Activated naive CD4-positive, alpha-beta T cell (primary cell): ENCODE measurements at places on chromosomes 3 and 15.
A peak's percentile ranks its signal among the peaks of the same experiment; 100 is the strongest.

DNA sequence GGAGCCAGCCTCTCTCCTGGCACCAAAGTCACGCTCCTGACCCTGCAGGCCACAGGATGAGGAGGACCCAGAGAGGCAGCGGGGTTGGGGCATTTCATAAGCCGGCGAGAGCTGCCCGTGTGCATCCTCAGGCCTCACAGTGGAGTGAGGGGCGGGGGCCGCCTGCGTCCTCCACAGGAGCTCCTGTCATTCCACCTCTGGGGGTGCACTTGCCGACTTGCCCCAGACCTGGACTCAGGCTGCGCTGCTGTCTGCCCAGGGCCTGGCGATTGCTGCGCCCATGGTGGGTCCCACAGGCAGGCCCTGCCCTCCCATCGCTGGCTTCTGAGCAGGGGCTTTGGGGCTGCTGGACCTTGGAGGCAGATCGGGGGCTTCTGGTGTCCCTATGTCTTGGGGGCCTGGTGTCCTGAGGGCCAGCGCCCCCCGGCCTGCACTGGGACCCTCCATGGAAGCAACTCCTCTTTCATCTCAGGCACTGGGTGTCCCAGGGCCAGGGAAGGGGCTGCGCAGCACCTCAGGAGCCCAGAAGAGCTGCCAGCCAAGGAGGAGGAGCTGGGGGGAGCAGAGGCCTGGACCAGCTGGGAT lies 184.0 kb downstream of the GOLGA6L6 start:
- DNase-seq = no peak

DNA sequence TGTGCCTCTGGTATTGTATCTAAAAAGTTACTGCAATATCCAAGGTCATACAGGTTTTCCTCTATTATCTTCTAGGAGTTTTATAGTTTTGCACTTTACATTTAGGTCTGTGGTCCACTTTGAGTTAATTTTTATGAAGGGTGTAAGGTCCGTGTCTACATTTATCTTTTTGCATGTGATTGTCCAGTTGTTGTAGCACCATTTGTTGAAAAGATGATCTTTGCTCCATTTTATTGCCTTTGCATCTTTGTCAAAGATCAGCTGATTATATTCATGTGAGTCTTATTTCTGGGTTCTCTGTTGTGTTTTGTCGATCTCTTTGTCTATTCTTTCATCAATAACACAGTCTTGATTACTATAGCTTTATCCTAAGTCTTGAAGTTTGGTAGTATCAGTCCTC lies 6.7 kb downstream of the CHRNA7 start:
- DNase-seq = no peak

- DNase-seq = no peak
Measured at GRCh38 chr3:171049861-171050444, 23.4 kb upstream of the SLC2A2 start.

DNA sequence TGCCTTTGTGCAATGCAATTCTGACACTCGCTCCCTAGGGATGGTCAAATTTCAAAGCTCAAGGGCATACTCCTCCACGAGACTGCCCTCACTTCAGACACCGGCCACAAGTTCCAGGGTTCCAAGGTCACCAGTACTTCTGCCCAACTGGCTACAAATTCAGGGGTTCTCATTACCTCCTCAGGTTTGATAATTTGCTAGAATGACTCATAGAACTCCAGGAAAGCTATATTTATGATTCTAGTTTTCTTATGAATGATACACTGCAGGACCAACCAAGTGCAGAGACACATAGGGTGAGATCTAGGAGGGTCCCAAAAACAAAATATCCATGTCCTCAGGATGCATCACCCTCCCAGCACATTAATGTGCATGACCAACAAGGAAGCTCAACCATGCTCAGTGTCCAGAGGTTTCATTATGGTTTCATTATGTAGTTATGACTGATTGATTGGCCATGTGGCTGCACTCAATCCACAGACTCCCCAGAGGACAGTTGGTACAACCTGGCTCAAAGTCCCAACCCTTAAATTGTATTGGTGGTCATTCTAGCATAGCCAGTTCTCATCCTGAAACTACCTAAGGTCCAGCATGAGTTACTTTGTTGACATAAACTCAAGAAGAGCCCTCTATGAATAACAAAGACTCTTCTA lies 170.4 kb upstream of the LRRN1 start:
- DNase-seq = no peak

- DNase-seq = no peak
Measured at GRCh38 chr15:99504823-99505551, 60.8 kb upstream of the MEF2A start.

DNA sequence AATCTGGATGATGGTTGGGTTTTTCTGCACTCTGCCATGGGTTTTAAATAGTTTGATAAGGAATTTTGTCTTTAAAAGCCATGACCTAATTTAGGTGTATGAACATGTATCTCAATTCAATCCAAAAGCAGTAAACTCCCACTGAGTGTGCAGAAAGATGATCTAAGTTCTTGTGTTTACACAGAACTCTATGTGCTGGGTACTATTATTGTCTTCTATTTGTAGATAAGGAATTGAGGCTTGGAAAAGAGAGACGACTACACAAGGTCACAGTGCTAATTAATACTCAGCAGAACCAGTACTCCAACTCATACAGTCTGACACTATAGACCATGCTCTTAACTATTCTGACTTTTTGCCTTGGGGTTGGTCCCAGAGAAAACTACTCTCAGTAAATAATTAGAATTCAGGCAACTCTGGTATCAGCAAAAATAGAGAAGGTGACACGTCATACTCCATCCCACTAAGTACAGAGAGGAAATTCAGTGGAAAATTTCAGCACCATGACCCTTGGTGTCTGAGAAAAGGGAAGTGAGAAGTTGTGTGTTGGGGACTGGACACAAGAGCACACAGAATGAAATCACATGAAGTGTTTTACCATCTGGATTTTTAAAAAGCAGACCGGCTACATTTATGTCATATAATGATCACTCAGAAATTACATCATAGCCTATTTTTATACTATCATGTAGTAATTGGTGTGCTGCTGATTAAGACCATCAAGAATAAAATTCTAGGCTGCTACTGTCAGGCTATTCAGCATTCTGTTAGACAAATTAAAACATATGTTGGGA lies 18.3 kb upstream of the MYH15 start:
- no peak for DNase-seq

GRCh38 chr15:52699457-52699856 lies 20.3 kb upstream of the ATOSA start:
- no peak for DNase-seq

- no peak for DNase-seq
Measured at GRCh38 chr3:184230081-184230602, 757 bp downstream of the VWA5B2 start.

- DNase-seq = no peak
Measured at GRCh38 chr3:193894121-193894863, 241.7 kb upstream of the HES1 start.

- DNase-seq = peak; percentile 42
Measured at GRCh38 chr15:67120839-67121643, 55.6 kb downstream of the SMAD3 start.

DNA sequence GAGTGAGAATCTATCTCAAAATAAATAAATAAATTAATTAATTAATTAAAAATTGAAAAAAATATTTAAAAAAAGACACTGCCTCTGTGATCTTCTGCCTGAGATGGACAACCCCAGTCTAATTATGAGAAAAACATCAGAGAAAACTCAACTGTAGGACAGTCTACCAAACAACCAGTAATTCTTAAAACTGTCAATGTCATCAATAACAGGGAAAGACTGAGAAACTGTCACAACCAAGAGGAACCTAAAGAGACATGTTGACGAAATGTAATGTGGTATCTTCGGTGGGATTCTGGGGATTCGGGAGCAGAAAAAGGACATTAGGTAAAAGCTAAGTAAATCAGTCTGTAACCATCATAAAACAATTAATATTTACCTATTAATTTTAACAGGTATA lies 265.4 kb upstream of the LMCD1 start:
- no peak for DNase-seq

DNA sequence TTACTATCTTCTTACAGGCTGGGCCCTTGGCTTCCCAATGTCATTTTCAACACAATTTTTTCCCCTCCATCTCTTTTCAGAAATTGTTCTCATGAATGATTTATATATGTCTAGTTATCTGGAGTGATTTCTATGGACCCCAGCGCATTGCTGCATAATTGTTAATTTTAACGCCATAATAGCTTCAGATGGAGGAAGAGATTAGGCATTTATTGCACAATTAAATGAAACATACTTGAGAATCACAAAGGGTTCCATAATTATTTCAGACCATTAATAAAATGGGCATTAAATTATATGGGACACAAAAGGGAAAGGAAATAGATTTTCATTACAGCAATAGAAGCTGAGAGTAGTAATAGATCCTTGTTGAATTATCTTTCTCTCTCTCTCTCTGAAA lies 70.3 kb upstream of the SOX14 start:
- no peak for DNase-seq

DNA sequence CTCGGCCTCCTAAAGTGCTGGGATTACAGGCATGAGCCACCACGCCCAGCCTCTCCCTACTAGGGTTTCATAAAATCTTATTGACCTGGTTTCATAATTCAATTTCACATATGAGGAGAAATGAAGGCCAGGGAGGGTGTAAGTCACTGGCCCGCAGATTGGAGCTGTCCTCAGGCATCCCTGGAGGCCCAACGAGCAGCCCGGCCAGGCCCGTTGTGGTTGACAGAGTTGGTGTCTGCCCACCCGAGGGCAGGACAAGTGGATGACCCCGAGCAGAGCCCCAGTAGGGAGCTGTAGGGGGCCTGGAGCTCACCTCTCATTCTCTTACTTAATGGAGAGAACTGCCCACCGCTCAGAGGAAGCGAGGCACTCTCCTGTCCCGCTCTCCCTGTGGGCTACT lies 78.9 kb downstream of the CPN2 start:
- DNase-seq = no peak

- peak; percentile 38 for DNase-seq
Measured at GRCh38 chr3:18425641-18426257, 610 bp upstream of the SATB1 start.
